Activated naive CD4-positive, alpha-beta T cell (primary cell): ENCODE measurements at places on chromosomes 5 and 9.
A peak's percentile ranks its signal among the peaks of the same experiment; 100 is the strongest.

DNA sequence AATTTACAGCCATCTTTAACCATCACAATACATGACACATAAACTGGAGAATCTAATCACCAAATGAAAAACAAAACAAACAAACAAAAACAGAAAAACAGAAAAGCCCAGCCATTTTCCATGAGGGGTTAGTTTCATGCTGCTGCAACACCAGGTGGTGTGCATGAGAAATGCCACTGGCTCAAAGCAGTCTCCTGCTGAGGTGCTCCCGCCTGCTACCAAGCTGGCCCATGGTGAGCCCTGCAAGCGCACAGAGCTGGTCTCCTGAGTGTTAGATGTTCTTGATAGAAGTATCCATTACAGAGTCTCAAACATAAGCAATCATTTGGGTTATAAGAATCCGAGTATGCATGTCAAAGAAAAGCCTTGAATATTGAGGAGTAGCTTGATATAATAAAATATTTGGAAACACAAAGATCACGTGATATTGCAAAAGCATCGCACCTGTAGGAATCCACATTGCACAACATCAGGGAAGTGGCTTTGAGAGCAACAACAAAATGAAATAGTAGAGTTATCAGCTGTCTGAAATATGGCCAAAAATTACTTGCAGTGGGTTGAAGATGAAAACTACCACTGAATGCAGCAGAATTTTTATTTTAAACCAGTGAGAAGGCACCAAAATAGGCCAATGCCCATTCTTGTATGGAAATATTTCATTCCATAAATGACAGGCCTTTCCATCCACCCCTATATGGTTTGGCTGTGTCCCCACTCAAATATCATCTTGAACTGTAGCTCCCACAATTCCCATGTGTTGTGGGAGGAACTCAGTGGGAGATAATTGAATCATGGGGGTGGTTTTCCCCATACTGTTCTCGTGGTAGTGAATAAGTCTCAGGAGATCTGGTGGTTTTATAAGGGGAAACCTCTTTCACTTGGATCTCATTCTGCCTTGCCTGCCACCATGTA is 194.8 kb downstream of the SYK start:
- no peak for DNase-seq

GRCh38 chr9:13920557-13920956 is 393.4 kb downstream of the NFIB start:
- no peak for DNase-seq

DNA sequence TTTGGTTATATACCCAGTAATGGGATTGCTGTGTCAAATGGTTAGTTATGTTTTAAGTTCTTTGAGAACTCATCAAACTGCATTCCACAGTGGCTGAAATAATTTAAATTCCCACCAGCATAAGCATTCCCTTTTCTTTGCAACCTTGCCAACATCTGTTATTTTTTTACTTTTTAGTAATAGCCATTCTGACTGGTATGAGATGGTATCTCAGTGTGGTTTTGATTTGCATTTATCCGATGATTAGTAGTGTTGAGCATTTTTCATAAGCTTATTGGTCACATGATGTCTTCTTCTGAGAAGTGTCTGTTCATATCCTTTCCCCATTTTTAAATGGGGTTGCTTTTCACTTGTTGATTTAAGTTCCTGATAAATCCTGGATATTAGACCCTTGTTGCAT is 435.7 kb upstream of the RIOK2 start:
- DNase-seq, result no peak

GRCh38 chr9:31168161-31168560 is 1216.3 kb upstream of the ACO1 start:
- no peak for DNase-seq

DNA sequence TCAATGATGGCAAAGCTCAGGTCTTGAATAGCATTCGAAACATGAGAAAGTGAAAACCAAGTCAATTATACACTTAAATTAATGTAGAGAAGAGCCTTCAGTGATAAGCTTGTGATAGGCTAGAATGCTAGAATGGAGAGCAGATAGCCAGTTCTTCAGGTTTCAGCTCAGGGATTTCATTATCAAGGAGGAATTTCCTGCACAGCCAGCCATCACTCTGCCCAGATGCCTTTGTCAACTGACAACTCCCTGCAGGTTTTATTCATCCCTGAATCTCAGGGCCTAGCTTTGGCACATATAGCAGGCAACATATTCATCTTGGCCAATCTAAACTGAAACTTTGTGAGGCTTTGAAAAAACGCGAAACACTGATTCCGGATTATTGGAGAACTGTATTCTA is 199.3 kb upstream of the CDH6 start:
- no peak for DNase-seq

DNA sequence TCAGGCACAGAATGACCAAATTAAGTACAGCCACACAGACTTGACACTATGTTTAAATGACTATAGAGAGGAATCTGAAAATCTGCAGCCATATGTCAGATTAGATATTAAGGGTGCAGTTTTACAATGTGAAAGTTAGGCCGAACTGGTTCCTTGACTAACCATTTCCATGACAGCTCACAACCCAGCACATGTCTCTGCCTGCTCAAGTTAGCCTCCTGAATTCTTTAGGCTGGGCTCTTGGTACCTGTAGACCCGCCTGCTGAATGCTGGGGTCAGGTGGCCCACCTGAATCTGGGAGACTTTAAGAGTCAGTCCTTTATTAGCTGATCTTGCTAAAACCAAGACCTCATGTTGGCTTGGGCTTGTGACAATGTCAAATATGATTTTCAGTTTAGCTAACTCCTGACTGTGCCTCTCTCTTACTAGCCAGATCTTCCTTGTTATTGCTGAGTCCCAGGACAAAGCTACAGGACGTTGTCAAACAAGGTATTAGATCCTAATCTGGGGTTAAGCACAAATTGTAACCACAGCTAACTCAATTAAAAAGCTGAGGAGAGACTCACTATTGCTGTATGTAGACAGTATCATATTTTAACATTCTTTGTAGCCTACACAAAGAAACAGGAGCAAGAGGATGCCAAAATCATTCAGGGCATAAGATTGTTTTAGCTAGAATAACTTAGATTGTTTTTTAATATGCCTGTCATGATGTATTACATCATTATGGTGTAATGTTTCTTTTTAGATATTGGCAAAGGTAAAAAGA is 490.9 kb downstream of the SEMA5A start:
- no peak for DNase-seq

DNA sequence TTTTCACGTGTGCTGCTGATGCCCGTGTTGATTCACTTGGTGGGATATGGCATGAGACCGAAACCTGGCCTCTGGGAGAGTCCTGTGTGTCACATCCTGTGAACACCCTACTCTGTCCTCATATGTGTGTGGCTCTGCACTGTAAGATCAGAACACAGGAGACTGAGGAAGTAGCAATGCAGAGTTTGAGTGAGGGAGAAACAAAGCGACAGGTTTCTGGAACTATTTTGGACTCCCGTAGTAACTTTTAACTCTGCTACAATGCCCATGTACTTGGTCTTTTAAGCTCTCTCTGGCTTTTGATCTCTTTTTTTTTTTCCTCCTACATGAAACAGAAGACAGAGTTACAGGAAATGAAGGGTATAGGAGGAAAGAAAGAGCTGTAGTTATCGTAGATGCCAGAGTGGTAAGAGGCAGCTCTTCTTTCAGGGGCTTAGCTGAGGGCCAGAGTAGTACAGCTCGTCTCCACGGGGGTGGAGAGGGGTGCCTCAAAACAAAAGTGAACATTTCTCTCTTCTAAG is 26.6 kb downstream of the GRAMD2B start:
- DNase-seq, result peak; percentile 11

DNA sequence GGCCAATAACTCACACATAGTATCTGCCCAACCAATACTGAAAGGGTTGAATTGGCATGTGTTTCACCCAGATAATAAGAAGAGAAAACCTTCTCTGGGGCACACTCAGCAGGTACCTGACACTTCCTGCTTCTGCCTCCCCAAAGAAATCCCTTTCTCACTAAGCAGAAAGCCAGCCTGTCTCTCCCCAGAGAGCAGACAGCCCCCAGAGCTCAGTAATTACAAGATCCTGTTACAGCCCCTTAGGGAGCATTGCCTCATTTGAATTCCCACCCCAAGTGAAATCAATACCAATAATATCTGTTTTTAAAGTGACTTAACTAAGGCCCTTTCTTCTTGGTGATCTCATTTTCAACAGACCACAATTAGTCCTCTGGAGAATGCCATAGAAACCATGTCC is 38.5 kb upstream of the FOXI1 start:
- DNase-seq, result no peak

DNA sequence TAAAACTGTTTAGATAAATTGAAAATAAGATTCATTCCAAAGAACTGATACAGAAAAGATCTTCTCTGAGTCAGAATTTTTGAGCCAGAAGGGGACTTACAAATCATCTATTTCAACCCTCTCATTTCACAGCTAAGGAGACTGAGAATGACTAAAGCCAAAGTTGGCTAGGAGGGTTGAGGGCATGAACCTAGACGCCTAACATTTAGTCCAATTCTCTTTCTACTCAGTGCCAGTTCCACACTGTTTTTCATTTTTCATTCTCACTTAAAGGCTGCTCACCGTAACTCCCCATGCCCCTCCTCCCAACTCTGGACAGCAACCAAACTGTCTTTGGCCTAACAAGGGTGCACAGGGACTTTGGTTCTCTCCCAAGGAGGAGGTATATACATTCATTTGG is 364.0 kb downstream of the NDUFS4 start:
- DNase-seq, result no peak

- DNase-seq, result no peak
These were observed 929 bp downstream of the SH3PXD2B start for GRCh38 chr5:172453206-172453985.

GRCh38 chr5:45623832-45624231 is 72.3 kb downstream of the HCN1 start:
- no peak for DNase-seq

DNA sequence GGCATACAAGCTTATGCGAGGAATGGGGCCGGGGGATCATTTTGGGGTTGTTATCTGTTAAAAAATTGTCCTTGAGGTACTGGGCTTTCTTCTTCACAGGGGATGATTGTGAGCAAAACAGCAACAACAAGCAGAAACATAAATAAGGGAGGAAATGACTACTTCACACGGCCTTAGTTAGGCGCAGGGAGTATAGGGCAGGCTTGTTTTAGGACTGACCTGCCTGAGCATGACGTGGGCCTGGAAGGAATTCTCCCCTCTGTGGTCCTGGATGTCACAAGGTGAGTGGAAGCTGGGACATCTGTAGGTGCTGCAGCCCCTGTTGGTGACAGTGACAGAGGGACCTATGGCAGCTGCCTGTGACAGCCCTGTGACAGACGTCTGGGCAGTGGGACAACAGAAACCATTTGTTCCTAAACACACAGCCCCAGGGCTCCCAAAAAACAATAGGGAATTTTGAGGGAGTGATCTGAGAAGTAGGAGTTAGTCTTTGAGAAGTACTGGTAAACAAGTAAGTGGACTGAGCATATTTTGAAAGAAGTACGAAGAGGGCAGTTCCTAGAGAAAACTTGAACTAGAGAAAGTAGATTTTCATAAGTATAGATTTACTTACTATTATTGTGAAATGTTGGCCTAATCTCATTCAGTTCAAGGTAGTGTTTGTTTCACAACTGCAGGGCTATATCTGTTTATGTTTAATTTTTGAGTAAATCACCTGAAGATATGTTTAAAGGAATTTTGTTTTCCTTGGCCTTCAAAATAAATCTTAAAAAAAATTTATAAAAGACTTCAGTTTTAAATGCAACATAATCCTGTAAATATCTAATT is 113.1 kb downstream of the KDM4C start:
- DNase-seq, result no peak

DNA sequence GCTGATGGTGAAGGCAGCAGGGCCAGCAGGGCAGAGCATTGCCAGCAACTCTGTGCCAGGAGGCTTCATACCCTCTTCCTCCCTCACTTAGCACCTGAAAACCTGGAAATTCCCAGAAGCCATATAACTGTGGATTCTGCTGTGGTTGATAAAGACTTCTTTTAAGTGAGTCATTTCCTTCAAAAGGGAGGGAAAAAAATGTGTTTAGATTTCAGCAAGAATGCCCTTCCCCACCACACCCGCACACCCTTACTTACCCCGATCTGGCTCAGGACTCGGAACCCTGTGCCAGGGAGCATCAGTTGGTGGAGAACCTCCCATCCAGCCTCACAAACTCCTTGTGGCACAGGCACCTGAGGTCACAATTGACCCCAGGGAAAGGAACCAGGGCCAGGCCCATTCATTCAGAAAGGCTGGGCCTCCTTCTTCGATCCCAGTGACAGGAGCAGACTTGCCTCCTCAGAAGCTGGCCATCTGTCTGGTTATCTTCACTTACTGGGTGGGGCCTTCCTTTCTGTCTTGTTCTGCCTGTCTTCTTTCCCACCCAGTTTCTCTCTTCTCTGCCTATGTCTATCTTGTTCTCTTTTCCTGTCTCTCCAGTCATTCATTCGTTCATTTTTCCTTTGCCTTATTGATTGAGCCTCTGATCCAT is 62.6 kb downstream of the PLAC8L1 start:
- no peak for DNase-seq

- no peak for DNase-seq
These were observed 4.7 kb upstream of the TMEM210 start for GRCh38 chr9:137176302-137177182.

DNA sequence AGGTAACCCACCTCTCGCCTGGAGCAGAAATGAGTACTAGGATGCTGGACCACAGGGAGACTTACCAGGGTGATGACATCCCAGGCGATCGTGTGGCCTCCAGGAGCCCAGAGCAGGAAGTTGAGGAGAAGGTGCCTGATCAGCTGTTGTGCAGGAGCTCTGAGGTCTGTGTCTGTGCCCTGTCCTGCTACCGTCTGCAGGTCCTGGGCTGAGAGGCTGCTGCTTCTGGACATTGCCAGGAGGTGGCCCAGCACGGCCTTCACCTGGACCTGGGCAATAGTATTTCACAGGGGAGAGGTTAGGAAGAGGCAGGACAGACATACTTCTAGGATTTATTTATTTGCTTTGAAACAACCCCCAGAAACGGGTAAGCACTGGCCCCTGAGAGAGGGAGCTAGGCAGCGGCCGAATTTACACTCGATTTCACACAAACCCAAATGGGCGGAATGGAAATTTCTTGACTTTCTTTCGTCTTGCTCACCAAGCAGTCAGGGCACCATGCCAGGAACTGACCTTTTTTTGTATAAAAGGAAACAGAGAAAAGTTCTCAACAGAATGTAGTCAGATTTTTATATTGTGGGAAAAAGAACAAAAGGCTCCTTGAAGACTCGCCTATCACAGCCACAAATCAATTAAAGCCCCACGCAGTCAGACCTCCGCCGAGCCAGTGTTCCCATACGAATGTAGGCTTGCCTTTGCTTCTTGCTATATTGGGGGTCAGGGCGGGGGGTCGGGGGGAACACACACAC is 210.3 kb downstream of the FANCC start:
- DNase-seq, result no peak

GRCh38 chr9:109281518-109281917 is 39.3 kb downstream of the EPB41L4B start:
- no peak for DNase-seq

- DNase-seq, result no peak
These were observed 615.6 kb downstream of the EBF1 start for GRCh38 chr5:158484150-158484549.
